ENCODE measurements at places on chromosomes 3 and 15.

DNA sequence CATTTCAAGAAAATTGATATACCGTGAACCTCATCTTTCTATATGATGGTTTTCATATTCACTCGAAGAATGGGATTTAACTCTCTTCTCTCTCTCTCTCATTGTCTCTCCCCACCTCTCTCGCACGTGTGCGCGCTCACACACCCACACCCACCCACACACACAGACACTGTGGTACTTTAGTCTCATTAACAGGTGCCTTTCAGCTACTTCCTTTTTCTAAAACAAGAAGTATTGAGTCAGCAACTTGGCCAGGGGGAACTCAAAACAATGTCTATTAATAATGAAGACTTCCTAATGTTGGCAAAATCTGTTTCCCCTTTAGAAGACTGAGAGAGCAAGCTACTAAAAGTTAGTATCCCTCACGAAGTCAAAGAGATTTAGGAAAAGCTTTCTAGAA lies 150.7 kb downstream of the TMCO5A start:
- no peak for DNase-seq

DNA sequence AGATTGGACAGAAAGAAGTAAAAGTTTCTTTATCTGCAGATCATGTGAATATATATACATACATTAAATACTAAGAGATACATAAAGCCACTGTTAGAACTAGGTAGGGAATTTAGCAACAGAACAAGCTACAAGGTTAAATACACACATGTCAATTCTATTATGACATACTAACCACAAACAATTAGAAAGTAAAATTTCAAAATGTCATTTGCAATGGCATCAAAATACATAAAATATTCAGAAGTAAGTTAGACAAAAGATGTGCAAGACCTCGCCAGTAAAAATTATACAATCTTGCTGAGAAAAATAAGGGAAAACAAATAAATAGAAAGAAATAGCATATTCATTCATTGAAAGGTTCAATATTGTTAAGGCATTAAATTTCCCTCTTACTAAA lies 200.0 kb upstream of the HES1 start:
- DNase-seq: no peak

- DNase-seq: peak; percentile 17
Observed at GRCh38 chr15:56869573-56869972, 48.9 kb upstream of the TCF12 start.

DNA sequence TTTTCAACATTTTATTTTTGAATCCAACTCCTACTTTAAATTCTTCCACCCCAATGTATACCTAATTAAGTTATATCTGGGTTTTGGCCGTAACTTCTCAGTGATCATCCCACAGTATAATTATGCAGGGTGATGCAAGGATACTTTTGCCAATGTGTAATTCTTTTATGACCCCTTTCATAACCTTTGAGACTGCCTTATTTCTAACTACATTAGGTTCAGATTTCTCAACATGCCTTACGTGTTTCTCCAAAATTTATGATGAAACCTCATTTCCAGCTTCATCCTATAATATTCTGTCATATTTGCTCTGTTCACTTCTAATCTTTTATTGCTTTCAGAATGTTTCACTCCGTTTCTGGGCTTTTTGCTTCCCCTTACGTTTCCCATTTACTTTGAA lies 1229.6 kb upstream of the ALCAM start:
- no peak for DNase-seq

GRCh38 chr3:123609063-123609462 lies 24.2 kb upstream of the HACD2 start:
- no peak for DNase-seq

DNA sequence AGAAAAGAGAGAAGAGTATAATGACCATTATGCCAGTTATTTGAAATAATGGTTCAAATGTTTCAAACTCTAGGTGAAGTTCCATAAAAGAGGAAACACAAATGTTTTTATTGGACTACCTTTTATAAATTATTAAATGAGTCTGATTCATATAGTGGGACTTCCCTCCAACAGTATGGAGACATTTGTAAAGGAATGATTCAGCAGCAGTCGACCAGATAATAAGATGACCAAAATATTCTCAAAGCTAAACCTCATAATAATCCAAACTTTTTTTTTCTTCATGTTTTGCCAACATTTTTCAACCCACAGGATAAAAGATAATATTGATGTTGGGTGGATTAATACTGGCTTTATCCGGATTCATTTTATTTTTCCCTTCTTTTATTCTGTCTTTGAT lies 18.8 kb downstream of the TIPARP start:
- DNase-seq: peak; percentile 76

DNA sequence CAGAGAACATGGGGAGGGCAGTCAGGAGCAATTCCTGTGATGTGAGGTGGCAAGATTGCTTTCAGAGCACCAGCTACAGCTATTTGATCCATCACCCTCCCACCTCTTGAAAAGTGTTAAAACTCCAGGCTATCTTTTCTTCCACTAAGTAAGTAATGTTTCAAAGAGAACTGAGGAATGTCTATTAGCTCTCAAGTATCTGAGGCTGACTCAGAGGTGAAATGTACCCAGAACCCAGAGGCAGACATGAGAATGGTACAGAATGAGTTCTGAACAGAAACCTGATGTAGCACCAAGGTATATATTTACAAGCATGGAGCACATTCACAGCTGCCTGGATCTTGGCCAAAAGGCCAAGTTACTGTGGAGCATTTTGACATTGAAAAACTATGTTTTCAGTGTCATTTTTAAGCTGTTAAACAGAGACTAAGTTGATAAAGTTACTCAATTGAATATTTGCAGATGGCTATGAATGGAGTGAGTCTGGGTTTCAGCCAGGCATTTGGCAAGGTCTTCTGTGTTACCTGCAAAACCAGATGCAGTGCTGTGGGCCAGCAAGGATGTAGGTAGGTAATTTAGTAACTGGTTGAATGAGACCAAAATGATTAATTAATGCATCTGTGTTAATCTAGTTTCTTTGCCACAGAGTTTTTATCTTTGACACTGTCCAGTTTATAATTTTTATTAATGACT lies 227.7 kb upstream of the CD96 start:
- peak; percentile 28 for DNase-seq

DNA sequence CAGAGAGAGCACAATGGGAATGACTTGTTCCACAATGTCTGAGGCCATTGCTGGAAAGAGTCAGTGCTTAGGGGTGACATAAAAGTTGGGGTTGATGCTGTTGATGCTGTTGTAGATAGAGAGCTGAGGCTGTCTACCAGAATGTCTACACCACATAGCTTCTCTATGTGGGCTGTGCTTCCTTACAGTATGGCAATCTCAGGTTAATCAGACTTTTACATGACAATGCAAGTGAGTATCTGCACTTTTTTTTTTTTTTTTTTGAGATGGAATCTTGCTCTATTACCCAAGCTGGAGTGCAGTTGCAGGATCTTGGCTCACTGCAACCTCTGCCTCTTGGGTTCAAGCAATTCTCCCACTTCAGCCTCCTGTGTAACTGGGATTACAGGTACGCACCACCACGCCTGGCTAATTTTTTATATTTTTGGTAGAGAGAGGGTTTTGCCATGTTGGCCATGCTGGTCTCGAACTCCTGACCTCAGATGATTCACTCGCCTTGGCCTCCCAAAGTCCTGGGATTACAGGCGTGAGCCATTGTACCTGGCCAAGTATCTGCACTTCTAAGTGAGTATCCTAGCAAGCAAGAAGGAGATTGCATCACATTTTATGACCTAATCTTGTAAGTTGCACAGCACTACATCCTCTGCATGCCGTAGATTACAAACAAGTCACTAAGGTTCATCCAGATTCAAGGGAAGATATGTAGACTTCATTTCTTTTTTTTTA lies 28.7 kb downstream of the DLEC1 start:
- peak; percentile 58 for DNase-seq
